ENCODE measurements at places on chromosomes 1 and 21.

- no peak for DNase-seq
Measured at GRCh38 chr1:10679496-10680220, 116.8 kb downstream of the CASZ1 start.

DNA sequence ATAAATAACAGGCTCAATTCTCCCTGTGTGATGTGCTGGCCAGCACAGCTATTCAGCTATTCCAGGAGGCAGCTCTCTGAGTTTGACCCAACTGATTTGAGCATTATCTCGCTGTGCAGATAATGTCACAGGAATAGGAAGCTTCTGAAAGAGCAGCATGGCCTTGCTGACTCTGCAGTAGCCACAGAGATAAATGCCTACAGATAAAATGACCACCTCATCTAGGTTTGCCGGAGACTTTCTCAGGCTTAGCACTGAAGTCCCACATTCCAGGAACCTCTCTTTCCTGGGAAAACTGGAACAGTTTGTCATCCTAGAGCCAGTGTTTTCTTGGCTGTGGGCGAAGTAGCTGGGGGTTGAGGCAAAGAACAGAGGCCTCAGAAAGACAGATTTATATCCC is 98.9 kb downstream of the MRPL39 start:
- no peak for DNase-seq

DNA sequence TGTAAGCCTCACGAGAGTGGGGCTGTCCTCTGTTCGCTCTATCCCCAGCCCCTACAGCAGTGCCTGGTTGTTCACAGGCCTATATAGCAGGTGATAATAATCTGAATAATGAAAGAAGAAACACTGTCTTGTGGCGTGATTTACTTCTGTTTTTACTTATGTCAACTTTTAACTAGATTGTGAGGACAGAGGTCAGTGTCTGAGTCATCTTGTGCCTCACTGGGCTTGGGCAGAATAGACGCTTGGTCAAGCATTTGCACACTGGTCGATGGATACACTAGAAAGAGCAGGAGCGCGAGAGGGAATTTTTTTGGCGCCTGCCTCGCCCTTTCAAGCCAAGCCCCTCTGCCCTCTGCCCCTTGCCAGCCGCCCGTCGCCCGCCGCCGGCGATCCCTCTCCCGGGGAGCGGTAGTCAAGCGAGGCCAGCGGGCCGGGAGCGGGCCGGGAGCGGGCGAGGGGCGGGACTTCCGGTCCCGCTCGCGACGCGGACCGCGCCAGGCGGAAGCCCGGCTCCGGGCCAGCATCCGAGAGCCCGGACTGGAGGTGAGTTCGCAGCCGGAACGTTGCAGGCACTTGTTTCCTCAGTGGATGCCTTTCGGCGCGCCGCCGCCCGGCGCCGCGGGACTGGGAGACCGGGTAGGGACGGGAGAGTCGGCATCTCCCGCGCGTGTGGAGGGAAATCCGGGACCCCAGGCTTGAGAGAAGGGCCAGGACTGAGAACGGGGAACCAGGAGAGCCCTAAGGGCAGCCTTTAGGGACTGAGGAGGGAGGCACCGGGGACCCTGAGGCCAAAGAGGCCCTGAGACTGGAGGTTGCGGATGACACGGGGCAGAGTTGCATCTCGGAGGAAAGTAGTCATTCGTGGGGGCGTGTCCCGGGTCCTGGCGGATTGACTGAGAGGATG is at the start of gene DISP1:
DISP1 (plus strand) TSS at position 504 of the 904 bp plus-strand sequence. CDS start 127,785 bp downstream, outside the sequence.
- DNase-seq: peak; percentile 88

- DNase-seq: peak; percentile 20
Measured at GRCh38 chr1:100188617-100189016, 10.6 kb upstream of the LRRC39 start.

GRCh38 chr1:52904927-52905698 is 16.4 kb downstream of the ECHDC2 start:
- peak; percentile 78 for DNase-seq

All from GM13977 (cell line).